ENCODE measurements at places on chromosomes 12 and 14.

- no peak for DNase-seq
These were observed 36.9 kb upstream of the SINHCAF start for GRCh38 chr12:31362759-31363415.

DNA sequence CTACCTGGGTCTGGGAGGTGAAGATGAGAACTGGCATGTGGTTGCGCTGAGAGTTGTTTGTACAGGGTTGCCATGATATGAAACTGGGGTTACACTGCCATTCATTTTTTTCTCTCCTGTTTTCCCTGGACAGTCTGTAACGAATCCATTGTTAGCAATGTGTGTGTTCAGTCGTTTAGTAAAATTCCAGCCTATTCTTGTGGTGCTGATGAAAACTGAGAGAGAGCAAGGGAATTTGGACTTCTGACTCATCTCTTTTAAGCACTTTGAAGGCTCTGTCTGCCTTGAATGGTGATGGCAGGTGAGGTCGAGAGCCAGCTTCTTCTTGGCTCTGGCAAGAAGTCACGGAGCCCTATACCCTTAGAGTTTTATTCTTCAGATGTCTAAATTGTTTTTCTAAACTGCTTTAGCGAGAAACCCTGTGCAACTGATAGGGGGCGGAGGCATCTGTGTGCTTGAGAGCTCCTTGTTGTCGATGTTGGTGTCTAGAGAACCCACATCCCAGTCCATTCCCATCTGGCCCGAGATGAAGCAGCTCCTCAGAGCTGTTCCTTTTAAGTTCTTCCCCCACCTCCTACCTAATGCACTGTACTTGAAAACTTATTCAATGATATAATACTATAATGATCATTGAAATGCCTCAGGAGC lies 204.4 kb downstream of the TMX1 start:
- no peak for DNase-seq

- no peak for DNase-seq
These were observed 44.5 kb downstream of the CORO1C start for GRCh38 chr12:108686780-108687179.

GRCh38 chr12:129279771-129280170 lies 426.5 kb downstream of the GLT1D1 start:
- no peak for DNase-seq

GRCh38 chr12:18905134-18905533 lies 167.2 kb downstream of the CAPZA3 start:
- DNase-seq: no peak

GRCh38 chr12:105942281-105942680 lies 196.5 kb downstream of the NUAK1 start:
- DNase-seq: no peak

All from ACHN (cell line).